ENCODE measurements at places on chromosomes 12 and 14. TPM values are rescaled to one million over a fixed set of nuclear protein-coding genes. Genes with fewer than 3 reads are reported as not detected.

TAS2R20 gene
- total RNA-seq: not detected

SLC25A21 gene
- total RNA-seq: 1.0 TPM

GNG2 gene
- total RNA-seq: 4.0 TPM

LMO3 gene
- not detected for total RNA-seq

SIX6 gene
- not detected for total RNA-seq

LGALS3 gene
- total RNA-seq: 166 TPM

KLHL28 gene
- 5.8 TPM for total RNA-seq

PTPN6 gene
- 12.9 TPM for total RNA-seq

HOXC6 gene
- 4.4 TPM for total RNA-seq

PPP1R36 gene
- total RNA-seq: 0.29 TPM

GUCY2C gene
- total RNA-seq: not detected

FRMD6 gene
- 44.2 TPM for total RNA-seq

CLEC4A gene
- total RNA-seq: not detected

GPR65 gene
- total RNA-seq: not detected

BHLHE41 gene
- 0.71 TPM for total RNA-seq

ZNF268 gene
- 11.7 TPM for total RNA-seq

GLI1 gene
- 8.1 TPM for total RNA-seq

ASCL1 gene
- total RNA-seq: not detected

OR6C2 gene
- total RNA-seq: not detected

TMEM119 gene
- total RNA-seq: 0.16 TPM

HRK gene
- 1.1 TPM for total RNA-seq

GALNT4 gene
- 7.6 TPM for total RNA-seq

SLC7A8 gene
- total RNA-seq: 0.82 TPM

MDGA2 gene
- not detected for total RNA-seq

TEX22 gene
- 0.29 TPM for total RNA-seq

HOXC11 gene
- 0.53 TPM for total RNA-seq

USP44 gene
- total RNA-seq: 0.07 TPM

SERPINA5 gene
- total RNA-seq: 0.20 TPM

ADIPOR2 gene
- total RNA-seq: 51.8 TPM

HOTAIR gene
- 0.38 TPM for total RNA-seq

PRR13 gene
- total RNA-seq: 260 TPM

C12orf57 gene
- total RNA-seq: 340 TPM

KRT77 gene
- not detected for total RNA-seq

B4GALNT1 gene
- total RNA-seq: 42.6 TPM

LRRC43 gene
- not detected for total RNA-seq

COCH gene
- total RNA-seq: 27.1 TPM

PDZRN4 gene
- total RNA-seq: not detected

KRT74 gene
- total RNA-seq: not detected

TAS2R42 gene
- total RNA-seq: not detected

KCNMB4 gene
- total RNA-seq: 0.51 TPM

TUBA1C gene
- 1,698 TPM for total RNA-seq

CCDC196 gene
- not detected for total RNA-seq
